ENCODE measurements at places on chromosomes 3 and 15.

DNA sequence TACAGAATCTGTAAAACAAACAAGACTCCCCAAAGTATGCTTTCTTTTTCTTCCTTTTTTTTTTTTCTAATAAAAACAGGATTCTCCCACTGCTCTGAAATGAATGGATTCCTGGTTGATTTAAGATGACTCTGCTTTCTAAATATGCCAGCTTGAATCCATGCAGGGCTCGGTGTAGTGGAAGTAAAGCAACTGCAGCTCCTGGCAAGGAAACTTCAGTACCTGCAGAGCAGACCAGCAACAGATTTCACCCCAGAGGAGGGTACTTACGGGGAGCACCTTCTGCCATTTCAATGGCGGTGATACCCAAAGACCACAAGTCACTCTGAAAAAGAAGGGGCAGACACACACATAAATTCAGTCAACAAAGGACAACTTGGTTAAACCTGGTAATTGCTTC lies 150.5 kb upstream of the SLC2A2 start:
- no peak for DNase-seq

- no peak for DNase-seq
These were observed 120.1 kb downstream of the SEC22A start for GRCh38 chr3:123321806-123322205.

DNA sequence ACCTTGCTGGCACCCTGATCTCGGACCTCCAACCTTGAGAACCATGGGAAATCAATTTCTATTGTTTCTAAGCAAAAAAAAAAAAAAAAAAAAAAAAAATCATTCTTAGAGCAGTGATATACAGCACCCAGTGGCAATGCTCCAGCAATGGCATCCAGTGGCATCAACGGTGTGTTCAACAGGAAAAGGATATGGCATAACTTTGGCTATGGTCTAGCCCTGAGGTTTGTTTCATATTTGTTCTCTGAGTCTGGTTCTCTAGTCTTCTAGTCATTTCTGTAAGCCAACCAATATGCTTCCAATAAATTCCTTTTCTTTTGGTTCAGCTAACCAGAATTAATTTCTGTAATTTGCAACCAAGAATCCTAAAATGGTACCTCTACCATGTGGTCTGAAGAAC lies 19.2 kb downstream of the DENND4A start:
- DNase-seq, result no peak

DNA sequence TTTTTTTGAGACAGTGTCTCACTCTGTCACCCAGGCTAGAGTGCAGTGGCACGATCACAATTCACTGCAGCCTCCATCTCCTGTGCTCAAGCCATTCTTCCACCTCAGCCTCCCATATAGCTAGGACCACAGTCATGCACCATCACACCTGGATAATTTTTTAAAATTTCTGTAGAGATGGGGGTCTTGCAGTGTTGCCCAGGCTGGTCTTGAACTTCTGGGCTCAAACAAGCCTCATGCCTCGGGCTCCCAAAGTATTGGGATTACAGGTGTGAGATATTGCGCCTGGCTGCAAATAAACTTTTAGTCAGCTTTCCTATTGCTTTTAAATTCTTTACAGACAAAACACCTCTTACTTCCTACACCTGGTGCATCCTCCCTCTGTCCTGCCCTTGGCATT lies 102.1 kb upstream of the VEPH1 start:
- no peak for DNase-seq

DNA sequence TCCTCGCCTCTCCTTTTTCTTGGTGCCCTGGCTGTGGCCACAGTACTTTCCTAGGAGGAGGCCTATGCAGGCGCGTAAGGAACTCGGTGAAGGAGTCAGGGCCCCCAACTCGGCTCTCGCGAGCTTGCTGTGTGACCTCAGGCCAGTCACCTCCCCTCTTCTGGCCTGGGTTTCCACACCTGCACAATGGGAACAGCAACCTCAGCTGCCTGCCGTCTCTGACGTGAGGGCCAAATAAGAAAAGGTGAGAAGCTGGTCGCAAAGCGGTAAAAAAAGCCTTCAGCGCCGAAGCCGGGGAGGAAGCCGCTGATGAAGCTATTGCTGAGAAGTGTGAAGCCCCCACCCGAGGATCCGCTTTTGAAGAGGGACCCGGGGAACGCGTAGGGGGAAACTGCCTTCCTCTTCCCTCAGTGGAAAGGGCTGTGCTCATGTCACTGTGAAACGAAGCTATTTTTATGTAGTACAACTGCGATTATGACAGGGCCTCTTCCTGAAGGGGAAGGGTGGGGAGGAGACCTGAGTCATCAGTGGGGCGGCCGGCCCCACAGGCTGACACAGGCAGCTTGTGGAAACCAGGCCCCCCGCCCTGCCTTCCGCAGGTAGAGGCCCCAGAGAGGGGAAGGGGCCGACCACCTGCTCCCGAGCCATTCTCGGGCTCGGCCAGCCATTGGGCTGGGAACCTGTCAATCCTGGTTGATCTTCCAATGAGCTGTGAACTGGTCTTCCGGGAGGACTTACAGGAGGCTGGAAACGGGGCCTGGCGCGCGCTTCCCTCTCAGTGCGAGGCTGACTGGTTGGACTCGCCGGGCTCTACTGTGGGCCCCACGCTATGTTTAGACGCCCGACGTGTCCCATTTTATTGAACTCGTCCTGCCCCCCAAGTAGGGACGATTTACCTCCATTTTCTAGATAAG lies 18.0 kb upstream of the ANKDD1A start:
- DNase-seq, result peak; percentile 94

GRCh38 chr15:81270781-81271491 lies 53.0 kb downstream of the STARD5 start:
- no peak for DNase-seq

GRCh38 chr3:9485248-9485647 lies 68.4 kb downstream of the LHFPL4 start:
- DNase-seq, result no peak

- no peak for DNase-seq
These were observed 167.6 kb downstream of the RAB11A start for GRCh38 chr15:66036859-66037258.

- DNase-seq, result no peak
These were observed 132.2 kb downstream of the KLF13 start for GRCh38 chr15:31458596-31459399.

- DNase-seq, result no peak
These were observed 56.1 kb downstream of the ST6GAL1 start for GRCh38 chr3:186986406-186986805.

GRCh38 chr15:68258692-68259091 lies 18.9 kb upstream of the FEM1B start:
- peak; percentile 20 for DNase-seq

GRCh38 chr15:67608638-67608959 lies 66.1 kb downstream of the MAP2K5 start:
- DNase-seq, result no peak

GRCh38 chr3:99601515-99601914 lies 36.9 kb upstream of the COL8A1 start:
- no peak for DNase-seq

DNA sequence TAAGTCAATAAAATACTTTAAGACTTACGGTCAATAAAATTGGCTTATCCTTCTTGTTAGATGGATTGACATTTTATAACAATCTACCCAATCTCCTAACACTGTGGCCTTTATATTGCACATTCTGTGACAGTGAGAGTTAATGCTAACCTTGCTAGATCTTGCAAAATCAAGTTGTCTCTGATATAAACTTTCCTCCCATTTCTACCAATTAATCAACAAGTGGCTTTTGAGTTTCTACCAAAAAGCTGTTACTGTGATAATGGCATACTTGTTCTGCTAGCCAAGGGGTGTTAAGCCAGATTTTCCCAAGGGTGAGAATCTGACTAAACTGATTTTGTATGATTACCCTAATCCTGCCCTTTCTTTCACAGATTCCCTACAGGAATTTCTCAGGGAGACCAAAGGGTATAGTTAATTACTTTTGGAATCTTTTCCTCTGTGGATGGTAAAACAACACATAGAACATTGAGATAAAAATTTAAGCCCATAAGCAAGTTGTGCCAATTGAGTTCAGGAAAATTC lies 174.1 kb upstream of the SUCLG2 start:
- no peak for DNase-seq

- no peak for DNase-seq
These were observed 147.4 kb upstream of the UMPS start for GRCh38 chr3:124582621-124583395.

DNA sequence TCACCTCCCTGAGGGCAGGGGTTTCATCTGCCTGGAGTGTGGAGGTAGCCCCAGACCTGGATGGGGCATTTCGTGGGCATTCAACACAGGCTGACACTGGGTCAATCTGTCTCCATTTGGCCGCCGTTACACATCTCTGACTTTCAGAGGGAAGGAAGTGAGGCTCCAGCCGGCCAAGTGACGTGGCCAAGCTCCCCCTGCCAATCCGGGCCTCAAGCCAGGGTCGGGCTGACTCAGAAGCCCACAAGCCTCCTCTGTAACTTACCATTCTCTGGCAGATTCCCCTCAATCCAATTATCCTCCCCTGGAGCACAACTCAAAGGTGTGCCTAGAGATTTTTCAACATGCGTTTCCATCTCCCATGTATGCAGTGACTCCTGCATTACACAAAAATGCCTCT lies 227.6 kb downstream of the KLF13 start:
- no peak for DNase-seq

GRCh38 chr3:132265028-132265427 lies 52.2 kb upstream of the ACP3 start:
- no peak for DNase-seq

- peak; percentile 69 for DNase-seq
These were observed 5.3 kb downstream of the CLK3 start for GRCh38 chr15:74620636-74621545.
